BJ (cell line): ENCODE measurements at places on chromosomes 2 and 18. TPM values are rescaled to one million over a fixed set of nuclear protein-coding genes. Genes with fewer than 3 reads are reported as not detected.

TMEM127 gene
- polyA plus RNA-seq: 56.2 and 115 TPM in 2 replicates

SLC23A3 gene
- polyA plus RNA-seq: 1.1 and 1.3 TPM in 2 replicates

RNF149 gene
- polyA plus RNA-seq: 20.8 and 24.3 TPM in 2 replicates

B3GNT7 gene
- 0.06 and 0.15 TPM in 2 replicates for polyA plus RNA-seq

MC2R gene
- not detected in 2 replicates for polyA plus RNA-seq

AKAIN1 gene
- polyA plus RNA-seq: not detected in 2 replicates

EFHD1 gene
- 60.0 and 76.5 TPM in 2 replicates for polyA plus RNA-seq

RAB6C gene
- not detected in 2 replicates for polyA plus RNA-seq

DNA sequence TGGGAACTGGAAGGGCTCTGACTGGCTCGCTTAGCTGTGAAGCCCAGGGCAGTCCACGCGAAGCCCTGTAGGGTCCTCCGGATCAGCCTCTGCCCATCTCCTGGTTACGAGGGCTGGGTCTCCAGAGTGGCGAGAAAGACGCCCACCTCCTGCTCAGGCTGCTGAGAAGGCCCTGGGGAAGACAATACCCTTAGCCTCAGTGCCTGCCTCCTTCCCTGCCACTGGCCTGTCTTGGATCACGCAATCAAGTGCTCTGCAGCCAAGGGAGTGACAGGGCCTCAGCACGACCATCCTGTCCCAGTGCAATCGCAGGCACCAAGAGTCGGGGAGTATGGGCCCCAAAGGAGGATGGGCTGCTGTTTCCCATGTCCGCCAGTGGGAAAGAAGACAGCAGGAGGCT, 165.7 kb upstream of the GLI2 start:
- DNase-seq: no peak

GRCh38 chr18:34758378-34758948, 48.4 kb downstream of the DTNA start:
- no peak for DNase-seq

- no peak for DNase-seq
These were observed 39.0 kb upstream of the TCF4 start for GRCh38 chr18:55627007-55627406.

DNA sequence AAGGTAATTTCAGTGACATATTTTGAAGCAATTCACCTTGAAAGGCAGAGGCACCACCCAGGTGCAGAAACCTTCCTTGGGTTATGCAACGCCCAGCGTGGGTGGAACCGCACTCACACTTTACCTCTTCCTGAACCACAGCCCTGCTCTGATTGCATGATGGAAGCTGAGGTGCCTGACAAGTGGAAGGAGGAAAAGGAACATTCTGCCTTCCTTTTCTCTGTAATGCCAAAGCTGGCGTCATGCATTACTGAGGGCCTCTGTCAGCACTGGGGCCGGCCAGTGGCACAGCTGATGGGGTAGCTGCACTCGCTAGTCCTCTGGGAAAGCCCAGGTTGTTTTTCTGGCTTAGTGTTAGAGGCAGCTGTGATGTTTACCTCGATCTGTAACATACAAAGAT, 266.5 kb downstream of the NEDD4L start:
- no peak for DNase-seq

DNA sequence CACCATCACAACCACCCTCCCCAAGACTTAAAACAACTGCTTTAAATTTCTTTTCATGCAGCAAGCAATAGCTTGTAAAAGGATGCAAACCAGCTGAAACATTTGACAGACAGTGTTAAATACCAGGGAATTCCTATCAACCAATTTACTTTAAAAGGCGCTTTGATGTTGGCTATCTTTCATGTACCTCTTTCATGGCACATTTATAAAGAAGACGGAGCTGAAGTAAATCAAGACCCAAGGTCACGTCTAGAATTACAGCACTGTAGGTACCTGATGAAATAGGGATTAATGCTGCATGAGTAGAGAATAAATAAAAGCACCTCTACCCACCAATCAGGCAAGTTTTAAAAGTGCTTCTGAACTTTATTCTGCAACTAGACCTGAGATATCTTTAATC, 78.9 kb downstream of the SRBD1 start:
- no peak for DNase-seq

GRCh38 chr2:188610050-188610444, 318.4 kb downstream of the GULP1 start:
- no peak for DNase-seq

DNA sequence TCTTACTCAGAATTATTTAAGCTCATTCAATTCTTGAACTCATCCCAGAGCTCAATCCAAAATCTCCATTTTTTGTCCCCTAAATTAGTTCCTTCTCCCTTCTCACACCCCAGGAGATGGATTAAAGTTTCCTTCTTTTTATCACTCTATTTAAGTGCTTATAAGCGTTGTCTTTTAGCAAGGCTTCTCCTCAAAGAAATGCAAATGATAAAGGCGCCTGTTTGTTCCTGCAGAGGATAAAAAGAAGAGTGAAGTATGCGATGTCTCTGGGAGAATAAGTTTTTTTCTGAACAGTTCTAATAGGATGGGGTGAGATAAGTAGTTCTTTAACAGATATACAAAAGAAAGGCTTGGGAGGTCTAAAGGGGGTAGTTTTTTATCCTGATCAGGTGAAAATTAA, 303.3 kb downstream of the CNTNAP5 start:
- DNase-seq: no peak

DNA sequence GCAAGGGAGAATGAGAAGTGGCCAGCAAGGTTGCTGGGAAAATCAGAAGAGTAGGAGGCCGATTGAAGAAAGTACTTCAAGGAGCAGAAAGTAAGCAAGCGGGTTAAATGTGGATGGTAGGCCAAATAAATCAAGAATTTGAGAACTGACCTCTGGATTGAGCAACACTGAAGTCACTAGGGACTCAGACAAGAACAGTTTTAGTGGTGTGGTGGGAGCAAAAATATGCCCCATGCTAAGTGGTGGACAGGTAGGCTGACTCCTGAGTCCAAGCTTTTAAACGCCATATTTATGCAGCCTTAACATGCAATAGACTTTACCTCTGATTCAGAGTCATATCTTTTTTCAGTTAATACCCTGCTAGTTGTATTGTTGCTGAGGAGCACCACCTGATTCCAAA, 4.5 kb downstream of the TRABD2A start:
- no peak for DNase-seq

- DNase-seq: no peak
These were observed 4.4 kb upstream of the SAG start for GRCh38 chr2:233303252-233303651.

GRCh38 chr2:69581774-69582581, 61.6 kb downstream of the AAK1 start:
- DNase-seq: no peak

- peak; percentile 94 for DNase-seq
These were observed 91.6 kb downstream of the ASB1 start for GRCh38 chr2:238518172-238518820.

DNA sequence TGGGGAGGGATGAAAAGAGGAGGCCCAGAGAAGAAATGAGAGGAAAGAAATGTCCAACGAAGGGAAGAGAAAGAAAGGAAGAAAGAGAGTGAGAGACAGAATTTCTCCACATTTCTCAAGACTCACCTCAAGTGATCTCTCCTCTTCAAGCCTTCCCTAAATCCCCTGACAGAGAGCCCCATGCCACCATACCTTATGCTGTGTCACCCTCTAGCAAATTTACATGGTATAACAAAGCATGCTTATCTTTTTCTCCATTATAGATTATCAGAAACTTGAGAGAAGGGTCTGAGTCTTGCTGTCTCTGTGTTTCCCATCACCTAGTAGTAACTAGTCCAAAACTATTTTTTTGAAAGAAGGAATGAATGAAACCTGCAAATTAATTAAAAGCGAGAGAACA, 1208.4 kb downstream of the DPP10 start:
- no peak for DNase-seq

- DNase-seq: no peak
These were observed 141.1 kb downstream of the SP100 start for GRCh38 chr2:230557065-230557464.

DNA sequence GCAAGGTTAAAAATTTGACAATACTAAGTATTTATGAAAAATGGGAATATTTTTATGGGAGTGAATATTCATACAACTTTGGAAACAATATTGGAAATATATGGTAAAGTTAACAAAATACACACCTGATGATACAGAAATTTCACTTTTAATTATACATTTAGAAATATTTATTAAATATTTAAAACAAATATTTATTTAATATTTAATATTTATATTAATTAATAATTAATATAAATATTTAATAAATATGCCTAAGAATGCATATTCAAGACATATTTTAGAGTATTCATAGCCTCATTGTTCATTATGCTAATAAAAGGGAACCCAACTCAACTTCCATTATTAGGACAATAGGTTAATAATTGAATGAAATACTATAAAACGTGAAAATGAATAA, 7.0 kb upstream of the DYNAP start:
- DNase-seq: no peak

DNA sequence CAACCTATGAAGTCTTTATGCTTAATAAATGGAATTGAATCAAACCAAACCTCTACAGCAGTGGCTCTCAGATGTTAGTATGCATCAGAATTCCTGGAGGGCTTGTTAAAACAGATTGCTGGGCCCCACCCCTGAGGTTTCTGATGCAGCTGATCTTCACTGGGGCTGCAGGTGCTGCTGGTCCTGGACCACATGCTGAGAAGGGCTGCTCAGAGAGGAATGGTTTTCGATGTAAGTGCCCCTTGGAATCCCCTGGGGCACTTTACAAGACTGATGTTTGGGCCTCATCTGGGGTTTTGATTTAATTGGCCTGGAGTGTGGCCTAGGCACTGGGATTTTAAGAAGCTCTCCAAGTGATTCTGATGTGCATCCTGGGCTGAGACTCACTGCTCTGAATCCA, 403.8 kb upstream of the HS6ST1 start:
- DNase-seq: no peak

DNA sequence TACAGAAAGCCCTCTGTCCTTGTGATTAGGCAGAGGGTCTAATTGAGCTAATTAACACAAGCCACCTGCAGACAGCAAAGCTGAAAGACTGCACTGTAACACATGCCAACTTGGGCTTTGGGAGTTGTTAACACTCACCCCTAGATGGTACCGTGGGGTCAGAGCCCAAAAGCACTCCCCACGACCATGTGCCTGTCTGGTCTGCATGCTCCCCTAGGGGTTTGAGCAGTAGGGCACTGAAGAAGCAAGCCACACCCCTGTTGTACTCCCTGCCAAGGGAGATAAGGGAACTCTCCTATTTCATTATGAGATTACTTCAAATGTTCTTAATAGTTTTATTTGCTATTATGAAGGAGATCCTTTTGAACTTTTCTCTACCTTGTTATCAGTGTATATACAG, 560.1 kb upstream of the FSHR start:
- DNase-seq: no peak

- no peak for DNase-seq
These were observed 30.7 kb upstream of the MARCO start for GRCh38 chr2:118911166-118911856.

GRCh38 chr18:76502551-76502950, 7.5 kb upstream of the ZNF516 start:
- no peak for DNase-seq

GRCh38 chr18:5543773-5544389, at the start of gene EPB41L3:
TSS of gene EPB41L3 (minus strand) at chr18:5543997. CDS start at chr18:5489183, 54,814 bp downstream.
- no peak for DNase-seq

DNA sequence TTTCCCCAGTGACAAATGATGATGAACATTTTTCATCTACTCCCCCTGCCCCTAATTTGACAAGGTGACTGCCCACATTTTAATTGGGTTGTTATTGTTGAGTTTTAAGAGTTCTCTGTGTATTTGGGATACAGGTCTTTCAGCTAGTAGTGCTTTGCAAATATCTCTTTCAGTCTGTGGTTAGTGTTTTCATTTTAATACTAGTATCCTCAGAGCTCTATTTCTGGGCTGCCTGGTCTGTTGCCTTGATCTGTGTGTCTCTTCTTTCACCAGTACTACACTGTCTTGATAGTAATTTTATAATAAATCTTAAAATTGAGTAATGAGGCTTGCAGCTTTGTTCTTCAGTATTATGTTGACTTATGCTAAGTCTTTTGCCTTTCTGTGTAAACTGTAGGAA, 19.7 kb downstream of the EIF5B start:
- DNase-seq: no peak

DNA sequence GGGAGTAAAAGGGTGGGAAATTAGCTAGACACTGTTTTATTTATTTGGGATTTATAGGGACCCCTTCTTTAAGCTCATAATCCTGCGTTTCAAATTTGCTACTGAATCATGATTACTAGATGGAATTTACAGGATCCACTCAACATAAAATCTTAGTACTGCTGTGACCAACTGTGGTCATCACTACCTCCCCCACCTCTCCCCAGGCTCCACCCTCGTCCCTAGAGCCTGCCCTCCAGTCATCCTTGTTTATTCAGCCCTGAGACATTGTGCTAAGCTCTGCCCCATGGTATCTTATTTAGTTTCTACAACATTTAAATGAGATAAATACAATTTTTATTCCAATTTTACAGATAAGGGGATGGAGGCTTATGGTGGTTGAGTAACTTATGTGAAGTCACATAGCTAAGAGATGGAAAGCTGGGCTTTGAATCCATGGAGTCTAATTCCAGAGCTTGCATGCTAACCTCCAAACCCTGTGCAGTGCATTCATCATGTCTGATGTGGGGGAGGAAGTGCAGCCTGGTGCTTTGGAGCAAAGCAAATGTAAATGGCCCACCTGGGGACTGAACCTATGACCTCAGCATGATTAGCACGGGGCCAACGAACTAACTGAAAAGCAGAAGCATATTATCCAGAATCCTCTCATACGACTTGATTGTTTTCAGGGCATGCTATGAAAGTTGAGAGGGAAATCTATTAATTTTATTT, 502.4 kb downstream of the TMEM182 start:
- no peak for DNase-seq

- no peak for DNase-seq
These were observed 161.1 kb upstream of the PKDCC start for GRCh38 chr2:41886757-41887156.

- DNase-seq: no peak
These were observed 27.7 kb downstream of the BIRC6 start for GRCh38 chr2:32384529-32384928.

DNA sequence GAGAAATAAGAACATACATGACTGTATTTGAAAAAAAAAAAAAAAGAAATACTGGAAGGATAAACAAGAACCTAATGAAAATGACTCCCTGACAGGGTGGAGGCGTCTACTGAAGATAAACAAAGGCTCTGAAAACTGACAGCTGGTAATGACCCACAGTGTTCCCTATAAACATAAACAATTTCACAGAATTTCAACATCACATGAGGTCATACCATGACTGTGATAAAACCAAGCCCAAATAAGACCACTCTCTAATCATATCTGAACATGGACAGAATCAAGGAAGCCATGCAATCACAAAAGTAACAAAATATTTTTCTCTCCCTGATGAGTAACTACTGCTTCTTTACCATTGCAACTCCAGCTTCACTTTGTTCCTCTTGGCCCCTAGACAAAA, 159.3 kb downstream of the FAM124B start:
- no peak for DNase-seq

- no peak for DNase-seq
These were observed 236.8 kb downstream of the NCKAP5 start for GRCh38 chr2:133331436-133331835.
